ENCODE measurements at places on chromosomes 12 and 14.

DNA sequence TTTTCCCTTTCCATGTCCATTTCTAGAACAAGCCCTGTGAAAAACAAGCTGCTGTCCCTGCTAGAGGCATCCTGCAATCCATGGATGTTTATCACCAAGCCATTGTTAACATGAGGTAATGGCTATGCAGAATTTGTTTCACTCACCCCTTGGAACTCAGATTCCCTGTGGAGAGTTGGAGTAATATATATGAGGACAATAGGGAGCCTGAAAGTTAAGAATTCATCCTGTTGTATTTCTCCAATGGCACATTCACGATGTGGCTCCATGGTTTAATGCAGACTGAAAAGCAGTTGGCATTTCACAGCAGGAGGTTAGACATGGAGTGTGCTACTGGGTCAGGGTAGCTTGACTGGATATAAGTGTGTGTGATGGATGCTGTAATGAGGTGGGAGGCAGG, 32.4 kb downstream of the GPR65 start:
- DNase-seq, result no peak

DNA sequence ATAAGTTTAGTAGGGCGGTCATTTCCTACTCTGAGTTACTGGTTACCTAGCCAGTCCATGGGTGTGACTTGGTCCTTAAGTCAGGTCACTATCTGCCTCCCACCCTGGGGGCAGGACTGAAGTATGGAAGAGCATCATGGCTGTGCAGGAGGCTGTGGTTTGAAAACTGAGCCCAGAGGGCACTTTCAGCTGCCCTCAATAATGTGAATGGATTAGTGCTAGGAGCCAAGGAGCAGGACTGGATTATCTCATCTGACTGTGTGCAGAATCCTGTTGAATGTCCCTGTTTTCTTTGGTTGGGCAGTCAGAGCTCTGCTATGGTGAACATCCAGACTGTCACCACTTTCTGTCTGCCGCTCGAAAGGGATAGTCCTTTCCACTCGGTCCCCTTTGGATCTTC, 1.6 kb downstream of the ATXN7L3B start:
- DNase-seq, result no peak

DNA sequence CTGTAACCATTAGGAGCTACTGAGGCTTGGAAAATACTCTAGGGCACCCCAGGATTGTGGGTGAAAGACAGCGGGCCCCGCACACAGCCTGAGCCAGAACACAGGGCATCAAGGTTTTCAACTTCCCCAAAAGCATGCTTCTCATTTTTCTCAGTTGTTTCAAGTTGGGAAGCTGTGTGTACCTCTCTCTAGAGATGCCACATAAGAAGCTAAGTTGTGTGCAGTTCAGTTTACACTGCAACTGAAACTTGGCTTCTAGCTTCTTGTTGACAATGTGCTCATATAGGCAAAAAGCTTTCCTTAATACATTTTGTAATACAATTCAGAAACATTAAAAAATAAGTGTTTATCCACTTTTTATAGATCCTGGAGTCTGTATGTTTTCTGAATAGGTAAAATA, 88.1 kb upstream of the PTPRR start:
- no peak for DNase-seq

GRCh38 chr12:42669553-42669952, 80.0 kb upstream of the PRICKLE1 start:
- DNase-seq, result no peak

DNA sequence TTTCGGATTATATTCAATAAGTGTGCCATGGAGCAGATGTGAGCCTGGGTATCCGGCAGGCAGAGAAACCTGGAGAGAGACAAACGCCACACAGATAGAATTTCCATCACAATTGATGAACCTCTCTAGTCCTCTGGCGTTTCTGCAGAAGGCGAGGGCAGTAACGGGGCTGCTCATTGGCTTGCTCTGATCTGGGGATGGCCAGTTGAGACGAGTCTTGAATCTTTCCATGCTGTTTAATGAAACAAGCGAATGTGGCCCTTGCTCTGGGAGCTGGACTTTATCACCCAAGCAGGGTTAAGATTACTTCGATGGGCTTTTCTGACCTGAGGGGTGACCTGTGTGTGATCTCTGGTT, 42.4 kb upstream of the CLMN start:
- DNase-seq, result no peak

DNA sequence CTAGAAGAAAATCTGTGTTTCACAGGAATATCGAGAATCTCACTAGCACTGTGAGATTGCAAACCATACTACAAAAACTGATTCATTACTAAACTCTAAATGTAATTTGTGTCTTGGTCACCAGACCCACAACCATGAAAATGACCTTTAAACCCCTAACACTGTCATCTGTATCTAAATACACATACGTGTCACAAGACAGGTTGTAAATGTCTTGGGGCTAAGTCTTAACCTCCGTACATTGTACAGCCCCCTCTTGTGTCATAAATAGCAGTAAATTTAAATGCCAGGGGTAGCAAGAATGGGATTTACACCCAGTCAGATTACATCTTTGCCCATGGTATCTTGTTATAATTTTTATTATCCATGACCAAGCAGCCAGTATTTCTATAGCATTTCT, 117.3 kb downstream of the GPR135 start:
- DNase-seq, result no peak

DNA sequence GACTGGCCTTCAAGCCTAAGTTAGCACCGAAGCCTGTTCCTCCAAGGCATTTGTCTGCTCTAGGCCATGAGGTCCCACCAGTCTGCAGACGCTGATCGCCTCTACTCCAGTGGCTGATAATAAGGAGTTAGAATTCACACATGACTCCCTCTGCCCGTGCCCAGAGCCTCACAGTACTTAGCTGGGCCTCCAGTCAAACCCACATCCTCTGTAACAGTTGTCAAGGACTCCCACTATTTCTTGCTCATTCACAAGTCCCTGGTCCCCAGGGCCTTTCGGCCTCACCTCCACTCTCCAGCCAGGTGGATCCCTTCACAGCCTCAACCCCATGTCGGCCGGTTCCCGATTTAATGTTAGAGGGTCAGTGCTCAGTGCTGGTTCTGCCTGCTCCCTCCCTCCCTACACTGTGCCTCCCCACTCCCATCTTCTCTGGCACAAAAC, 6.3 kb upstream of the KRT5 start:
- no peak for DNase-seq

DNA sequence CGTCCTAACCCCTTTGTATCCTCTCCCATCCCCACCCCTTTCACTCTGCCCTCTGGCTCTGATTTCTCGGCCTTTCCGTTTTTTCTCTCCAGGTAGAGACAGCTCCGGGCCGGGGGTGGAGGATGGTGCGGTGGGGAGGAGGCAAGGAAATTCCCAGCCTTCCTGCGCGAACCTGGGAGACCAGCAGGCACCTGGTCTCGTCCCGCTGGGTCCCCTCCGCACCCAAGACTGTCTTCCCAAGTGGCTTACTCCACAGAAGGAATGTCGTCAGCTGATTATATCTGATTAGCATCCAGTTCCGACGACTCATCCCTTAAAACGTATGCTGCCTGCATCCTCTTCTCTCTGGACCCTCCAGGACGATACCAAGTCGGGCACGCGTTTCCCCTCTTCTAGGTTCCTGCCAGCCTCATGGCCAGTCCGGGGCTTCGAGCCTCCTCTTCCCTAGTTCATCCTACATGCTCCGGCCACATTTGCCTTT, 42.2 kb upstream of the CAPRIN2 start:
- no peak for DNase-seq

DNA sequence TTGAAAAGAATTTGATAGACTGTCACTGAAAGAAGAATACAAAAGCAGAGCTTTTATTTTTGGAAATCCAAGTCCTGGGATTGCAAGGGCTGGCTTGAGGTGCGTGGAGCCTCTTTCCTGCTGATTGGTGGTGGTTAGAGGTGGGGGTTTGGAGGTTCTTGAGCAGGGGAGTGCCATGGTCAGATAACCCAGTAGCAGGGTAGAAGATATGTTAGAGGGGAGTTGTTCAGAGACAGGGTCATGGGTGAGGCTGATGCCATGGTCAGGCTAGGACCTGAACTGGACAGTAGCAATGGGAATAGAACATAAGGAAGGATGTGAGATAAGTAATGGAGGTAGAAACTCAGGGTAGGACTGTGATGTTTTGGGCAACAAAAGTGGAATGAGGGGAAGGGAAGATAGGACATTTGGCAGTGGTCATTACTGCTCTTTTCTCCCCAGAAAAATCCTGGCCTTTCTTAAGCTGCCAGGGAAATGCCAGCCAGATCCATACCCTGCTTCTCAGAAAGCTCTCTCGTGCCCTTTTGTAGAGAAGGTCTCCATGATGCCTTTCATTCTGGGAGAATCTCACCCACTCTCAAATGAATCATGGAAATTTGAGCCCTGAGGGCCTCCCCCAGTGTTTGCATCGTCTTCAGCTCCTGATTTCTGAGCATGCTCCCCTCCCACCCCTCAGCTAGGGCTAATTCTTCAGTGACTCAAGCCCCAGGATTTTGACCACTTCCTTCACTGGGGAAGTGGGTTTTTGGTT, 9.5 kb downstream of the EMP1 start:
- no peak for DNase-seq

DNA sequence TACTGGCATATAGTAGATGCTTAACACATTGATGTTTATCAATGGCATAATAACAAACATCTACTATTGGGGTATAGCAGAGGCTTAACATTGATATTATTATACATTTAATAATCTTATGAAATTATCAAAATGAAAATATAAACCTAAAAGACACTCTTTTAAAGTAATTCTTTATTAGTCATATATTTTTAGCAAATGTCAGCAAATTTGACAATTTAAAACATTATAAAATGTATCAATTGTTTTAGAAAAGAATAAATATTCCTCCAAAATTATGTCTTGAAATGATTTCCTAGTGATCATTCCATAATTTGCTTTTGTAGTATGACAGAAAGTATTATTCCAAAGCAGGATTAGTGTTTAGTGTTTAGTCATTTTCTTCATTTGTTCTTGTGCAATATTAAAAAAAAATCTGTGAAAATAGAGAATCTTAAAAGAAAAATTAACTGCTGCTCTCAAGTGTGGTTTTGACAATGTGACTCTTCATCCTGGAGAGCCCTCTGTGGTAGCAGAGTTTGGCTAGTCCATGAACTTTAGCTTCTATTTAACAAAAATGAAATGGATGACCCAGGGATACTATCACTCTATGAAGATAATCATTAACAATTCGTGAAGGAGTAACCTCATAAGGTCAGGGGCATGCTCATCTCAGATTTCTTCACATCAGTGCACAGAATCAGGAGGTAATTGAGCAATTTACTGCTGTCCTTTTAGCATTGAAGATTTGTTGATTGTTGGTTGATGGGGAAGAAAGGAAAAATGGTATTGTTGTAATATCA, 1018.5 kb downstream of the LRFN5 start:
- DNase-seq, result no peak

DNA sequence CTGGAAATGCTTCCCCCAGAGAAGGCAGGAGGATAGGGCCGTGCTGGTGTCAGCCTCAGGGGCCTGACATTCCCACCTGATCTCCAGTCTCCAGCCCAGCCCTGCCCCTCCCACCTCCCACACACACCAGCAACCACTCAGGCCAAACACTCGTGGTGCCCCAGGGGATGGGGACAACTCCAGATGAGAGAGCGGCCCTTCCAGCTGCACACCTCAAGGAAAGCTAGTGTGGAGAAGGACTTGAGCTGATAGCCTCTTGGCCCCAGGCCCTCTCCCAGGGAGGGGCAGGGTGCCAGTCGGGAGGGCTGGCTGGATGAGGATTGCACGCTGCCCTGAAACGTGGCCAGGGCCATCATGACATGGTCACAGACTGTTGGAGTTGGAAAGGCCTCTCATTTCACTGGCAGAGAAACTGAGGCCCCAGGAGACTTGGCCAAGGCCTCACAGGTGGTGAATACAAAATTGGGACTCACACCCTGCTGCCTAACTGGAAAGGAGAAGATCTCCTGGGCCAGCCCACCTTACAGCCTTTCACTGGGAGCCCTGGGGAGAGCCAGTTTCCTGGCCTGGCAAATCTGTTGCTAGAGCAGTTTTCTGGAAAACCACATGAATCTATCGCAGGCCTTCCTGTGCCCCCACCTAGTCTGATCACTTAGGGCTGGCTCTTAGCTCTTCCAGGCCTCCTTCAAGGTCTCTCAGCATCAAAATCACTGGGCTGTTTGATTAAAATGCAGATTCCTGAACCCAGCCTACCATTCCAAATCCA, 52.1 kb downstream of the IRF2BPL start:
- DNase-seq, result no peak

DNA sequence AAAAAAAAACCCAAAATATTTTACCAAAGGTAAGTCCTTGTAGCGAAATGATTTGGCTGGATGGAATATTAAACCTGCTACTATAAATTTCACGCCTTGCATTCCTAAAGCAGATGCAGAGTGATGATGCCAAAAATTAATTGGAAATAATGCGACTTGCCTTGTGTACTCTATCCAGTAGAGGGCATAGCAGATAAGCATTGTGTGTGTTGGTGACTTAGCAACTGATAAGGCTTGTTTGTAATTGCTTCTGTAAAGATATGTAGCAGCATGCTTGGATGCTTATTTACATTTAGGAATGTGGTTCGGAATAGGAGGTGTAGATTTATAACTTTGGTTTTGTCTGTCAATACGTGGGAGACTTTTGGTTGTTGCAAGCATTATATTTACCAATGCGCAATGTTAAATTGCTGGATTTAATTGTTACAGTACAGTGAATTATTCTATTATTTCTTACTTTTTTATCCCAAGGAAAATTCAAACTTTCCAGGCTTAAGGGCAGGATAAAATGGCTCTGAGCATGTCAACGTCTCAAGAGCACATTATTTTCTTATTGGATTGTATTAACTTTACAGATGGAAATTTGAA, 80.5 kb downstream of the TMEM260 start:
- peak; percentile 39 for DNase-seq

DNA sequence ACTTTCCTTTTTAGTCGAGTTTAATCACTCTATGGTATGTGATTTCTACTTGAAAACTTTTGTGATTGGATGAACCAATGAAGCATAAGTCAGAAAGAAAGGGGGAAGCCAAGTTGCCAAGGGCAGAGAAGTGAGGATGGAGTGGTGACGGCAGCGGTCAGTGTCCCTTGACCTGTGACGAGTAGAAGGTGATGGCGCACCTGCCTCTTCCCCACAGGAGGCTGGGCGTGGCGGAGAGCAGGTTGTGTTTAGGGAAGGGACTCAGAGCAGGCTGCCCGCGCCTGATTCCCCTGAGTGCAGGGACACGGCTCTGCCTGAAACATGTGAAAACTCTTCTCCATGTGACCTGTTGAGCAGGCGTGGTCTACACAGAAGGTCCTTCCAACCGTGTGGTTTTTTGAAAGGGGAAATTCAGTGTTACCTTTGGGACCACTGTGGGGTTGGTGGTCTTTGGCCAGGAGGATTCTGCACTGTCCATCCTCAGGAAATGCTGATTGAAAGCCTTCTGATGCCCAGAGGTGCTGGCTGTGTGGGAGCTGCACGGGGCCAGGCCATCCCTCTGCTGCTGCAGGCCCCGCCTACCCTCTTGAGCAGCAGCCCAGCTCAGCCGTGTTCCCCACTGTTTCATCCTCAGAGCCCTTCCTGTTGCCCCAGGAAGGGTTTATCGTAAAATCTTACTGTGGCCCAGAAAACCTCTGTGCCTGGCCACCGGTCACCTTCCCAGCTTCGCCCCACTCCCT, 23.5 kb upstream of the AMN start:
- no peak for DNase-seq

- no peak for DNase-seq
These were observed 584 bp downstream of the VRK1 start for GRCh38 chr14:96797582-96798349.
